NCI-H524 (cell line): ENCODE measurements at places on chromosomes 16 and 17.

DNA sequence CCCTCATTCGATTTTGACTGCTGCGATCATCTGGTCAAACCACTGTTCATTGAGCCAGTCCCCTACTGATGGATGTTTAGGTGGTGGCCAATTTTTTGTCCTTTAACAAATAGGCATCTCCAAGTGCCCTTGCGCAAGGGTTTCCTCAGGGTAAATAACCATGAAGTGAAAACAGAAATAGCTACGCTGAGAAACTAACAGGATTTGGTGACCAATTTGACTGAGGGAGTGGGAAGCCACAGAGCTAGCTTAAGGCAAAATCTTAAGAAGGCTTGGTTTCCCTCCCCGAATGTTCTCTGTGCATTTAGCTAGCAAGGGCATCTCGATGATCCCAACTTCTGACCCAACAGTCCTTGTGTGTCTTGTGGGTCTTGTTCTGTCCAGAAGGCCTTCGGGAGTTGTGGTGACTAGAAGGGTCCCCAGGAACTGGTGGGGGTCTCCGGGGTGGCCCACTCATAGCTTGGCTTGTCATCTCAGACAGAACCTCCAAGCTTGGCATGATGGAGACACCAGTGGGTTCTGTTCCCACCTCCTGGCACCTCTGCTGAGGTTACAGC is 117.2 kb downstream of the SOCS1 start:
- no peak for DNase-seq

GRCh38 chr16:4309833-4310266 is 6.0 kb upstream of the GLIS2 start:
- DNase-seq: peak; percentile 58

DNA sequence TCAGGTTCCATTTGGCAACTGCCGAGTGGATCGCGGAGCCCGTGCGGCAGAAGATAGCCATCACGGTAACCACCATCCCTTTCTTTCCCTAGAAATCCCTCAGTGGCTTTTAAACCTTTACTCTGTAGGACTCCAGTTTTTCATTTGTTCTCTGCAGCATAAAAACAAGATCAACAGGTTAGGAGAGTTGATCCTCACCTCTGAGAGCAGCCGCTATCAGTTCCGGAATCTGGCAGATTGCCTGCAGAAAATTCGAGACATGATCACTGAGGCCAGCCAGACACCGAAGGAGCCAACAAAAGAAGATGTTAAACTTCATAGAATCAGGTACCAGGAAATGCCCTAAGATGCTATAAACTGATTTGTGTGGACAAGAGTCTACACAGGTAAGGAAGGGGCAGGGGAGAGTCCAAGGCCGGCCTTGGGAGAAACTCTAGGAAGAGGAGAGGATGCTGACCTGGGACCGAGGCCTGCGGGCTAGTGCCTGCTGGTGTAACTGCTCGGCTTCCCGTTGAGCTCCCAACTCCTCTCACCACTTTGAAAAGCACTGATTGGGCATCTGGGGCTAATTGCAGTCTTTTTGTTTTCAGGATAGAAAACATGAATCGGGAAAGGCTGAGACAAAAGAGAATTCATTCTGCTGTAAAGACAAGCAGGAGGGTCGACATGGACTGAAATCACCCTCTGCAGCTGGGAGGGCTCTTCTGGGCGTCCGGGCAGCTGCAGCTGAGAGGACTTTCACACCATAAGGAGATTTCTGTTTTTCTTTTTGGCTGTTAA is 8.1 kb downstream of the MRPL58 start:
- DNase-seq: no peak

- DNase-seq: no peak
Observed at GRCh38 chr17:27239046-27239445, 54.9 kb upstream of the WSB1 start.
